ENCODE measurements at places on chromosomes 4 and X.
A peak's percentile ranks its signal among the peaks of the same experiment; 100 is the strongest.

DNA sequence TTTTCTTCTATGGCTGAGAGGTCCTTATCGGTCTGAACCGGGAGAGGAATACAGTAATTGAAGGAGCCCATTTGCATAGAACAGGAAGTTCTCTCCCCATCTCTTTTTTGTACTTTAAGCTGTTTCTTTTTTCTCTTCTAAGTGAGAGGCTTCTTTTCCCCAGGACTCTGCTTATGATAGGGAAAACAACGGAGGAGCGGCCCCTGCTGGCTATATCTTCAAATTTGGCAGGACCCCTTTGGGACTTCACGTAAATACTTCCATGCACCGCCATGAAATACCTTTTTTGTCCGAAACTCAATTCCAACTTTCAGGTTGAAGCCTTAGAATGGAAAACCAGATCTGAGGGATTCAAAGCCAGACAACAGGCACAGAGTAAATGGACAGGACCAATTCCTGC lies 1153.0 kb upstream of the INTU start:
- no peak for DNase-seq

DNA sequence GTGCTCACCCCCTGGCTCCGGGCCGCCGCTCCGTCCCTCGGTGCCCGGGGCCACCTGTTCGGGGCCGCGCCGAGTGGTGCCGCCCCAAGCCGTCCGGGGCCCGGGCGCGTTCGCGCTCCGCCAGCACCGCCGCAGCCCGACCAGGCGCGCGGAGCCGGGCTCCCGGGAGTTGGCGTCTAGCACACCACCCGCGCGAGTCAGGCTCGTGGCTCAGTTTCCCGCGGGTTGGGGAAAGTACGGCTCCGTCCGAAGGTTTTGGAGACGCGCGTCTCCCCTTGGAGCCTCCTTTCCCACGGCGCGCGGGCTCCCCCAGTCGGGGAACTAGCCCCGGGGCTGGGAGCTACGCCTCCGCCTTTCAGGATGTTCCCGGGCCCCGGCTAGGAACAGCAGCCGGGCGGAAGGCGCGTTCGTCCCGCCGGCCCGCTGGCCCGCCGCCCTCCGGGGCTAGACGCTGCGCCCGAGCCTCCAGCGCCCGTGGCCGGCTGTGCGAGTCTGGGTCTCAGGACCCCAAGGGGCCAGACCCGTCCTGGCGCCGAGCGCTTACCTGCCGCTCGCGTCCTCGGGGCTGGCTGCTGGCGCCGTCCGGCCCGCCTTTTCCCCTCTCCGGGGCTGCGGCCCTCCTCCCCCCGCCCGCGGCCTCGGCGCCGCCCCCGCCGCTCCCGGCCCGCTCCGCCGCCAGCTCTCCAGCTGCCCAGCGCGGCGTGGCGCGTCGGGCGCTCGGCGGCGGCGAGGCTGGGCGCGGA lies at the start of gene ADGRG2:
TSS of gene ADGRG2 (minus strand) at position 571 of the 743 bp plus-strand sequence. CDS start 53,634 bp downstream, outside the sequence.
- peak; percentile 20 for DNase-seq

- DNase-seq = no peak
Measured at GRCh38 chr4:48173056-48173991, 39.3 kb upstream of the TXK start.

DNA sequence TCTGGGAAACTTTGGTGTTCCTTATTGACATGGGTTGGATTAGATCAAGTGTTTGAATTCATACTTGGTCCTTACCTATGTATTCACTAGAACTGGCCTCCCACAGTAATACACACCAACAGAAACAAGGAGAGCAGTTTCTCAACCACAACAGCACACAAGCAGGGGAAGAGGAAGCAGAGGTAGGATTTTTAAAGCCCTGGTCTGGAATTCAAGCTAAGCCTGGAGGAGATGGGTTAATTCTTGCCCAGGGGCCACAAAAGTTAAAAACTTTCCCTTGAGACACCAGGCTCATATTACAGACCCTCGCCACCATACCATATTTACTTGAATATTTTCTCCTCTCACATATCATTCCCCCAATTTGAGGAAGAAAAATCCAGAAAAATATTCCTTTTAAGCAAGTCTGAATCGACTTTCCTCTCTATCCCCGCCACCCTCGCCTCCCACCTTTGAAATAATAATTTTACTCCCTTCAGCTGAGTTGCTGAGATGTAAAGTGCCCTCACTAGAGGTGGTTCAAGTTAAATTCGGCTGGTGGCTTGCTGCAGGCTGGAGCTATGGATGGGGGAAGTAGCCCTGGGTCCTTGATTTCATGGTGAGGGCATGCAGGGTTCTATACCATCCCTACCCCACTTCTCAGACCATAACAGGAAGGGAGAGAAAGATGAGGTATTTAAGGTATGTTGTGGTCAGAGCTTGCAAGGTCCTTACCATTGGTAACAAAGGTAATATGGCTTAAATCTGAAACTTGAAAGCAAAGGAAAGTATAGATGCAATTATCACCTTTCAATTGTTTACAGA lies 440.2 kb downstream of the INPP4B start:
- DNase-seq = no peak

DNA sequence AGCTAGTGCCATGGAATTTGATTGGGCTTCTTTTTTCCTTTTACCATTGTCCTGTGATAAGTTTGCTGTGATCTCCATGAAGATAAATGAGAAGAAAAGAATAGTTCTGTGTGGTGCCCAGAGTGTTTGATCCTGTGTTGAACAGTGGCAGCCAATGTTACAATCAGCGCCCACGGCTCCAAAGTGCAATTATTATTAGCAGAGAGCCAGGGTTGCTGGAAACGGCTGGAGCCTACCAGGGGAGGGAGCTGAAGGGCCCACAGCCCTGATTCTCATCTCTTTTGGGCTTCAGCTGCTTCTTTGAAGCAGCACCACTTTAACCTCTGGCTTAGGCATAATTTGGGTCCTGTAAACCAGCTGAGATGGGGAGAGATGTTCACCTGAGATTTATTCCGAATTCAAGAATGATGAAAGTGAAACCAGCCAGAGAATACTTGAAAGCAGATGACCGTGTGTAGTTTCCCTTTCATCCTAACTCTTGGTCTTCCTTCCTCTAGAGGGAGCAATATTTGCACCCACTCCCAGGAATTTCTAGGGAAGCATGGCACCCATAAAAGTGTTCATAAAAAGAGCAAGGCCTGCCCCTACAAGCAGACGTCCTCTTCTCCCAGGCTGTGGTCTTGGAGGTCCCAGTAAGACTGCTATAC lies 298.3 kb downstream of the EVC2 start:
- DNase-seq = no peak

DNA sequence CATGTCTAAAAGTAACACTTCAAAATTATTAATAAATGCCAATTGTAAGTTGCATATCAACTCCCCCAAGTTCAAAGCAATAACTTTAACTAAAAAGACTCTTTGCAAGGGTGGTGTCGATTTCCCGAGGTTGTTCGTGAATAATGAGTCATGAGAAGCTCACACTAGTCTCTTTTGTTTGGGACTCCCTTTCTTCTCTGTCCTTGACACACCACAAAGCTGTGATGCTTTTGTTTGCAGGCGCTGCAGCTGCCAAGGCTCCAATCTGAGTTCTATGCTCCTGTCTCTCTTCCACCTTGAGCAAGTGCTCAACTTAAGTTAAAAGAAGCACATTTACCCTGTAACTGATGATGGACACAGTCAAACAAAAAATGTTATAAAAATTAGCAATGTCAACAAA lies 65.9 kb downstream of the FAT1 start:
- no peak for DNase-seq

- DNase-seq = peak; percentile 98
Measured at GRCh38 chr4:153127760-153128494, 76.3 kb upstream of the TRIM2 start.

DNA sequence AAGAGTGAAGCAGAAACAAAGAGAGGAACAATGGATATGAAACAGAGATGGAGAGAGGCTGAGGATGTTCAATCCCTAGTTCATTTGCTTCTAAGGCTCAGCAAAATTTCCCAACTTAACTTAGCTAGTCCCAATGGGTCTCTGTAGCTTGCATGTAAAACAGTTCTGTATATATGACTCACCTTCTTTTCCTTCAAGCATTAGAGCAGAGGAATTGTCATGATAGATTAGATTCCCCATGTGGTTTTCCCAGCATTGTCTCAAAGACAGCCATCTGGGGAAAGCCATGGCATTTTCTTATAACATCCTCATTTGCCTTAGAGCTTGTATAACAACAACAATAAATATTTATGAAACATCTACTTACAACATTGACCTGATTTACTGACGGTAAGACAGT lies 93.9 kb upstream of the GATB start:
- DNase-seq = no peak

DNA sequence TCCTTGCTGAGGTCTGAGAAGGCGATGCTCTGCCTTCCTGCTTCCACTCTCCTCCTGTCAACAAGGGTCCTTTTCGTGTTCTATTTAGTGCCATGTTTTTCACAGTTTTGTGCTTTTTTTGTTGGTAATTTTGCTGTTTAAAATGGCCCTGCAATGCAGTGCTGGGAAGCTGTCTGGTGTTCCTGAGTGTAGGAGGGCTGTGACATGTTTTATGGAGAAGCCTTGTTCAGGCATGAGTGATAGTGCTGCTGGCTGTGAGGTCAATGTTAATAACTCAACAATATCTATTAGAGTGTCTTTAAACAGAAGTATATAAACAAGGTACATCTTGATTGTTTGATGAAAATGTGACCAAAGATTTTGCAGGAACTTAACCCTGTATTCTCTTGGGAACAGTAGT lies 27.6 kb downstream of the CLCN4 start:
- no peak for DNase-seq

DNA sequence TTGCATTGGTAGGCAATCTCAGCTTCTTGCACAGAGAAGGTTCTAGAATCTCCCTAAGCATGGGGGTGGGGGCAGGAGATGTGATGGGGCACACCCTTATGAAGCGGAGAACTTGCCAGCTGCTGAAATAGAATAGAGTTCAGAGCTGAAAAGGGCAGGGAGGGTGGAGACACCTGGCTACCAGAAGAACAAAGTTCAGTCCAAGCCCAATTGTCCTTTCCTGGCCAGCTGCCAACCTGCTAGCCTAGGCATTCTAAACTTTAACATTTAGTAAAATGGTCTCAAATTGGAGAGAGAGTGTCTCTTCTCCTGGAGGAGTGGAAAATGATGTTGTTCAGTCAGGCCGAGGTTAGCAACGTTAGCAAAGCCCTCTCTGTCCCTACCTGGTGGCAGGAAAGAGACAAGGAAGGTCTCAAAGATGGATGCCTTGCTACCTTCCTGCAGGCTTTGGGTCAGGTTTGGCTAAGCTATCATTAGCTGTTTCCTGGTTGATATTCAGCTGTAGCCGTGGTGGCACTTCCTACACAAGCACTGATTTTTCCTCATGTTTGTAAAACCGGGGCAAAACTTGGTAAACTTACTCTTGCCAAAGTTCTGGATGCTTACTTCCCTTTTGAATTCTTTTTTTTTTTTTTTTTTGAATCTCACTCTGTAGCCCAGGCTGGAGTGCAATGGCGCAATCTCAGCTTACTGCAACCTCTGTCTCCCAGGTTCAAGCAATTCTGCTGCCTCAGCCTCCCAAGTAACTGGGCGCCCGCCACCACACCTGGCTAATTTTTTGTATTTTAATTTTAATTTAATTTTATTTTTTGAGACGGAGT lies 34.7 kb upstream of the NYX start:
- no peak for DNase-seq

GRCh38 chr4:122450847-122451246 lies 5.7 kb downstream of the IL2 start:
- DNase-seq = no peak

DNA sequence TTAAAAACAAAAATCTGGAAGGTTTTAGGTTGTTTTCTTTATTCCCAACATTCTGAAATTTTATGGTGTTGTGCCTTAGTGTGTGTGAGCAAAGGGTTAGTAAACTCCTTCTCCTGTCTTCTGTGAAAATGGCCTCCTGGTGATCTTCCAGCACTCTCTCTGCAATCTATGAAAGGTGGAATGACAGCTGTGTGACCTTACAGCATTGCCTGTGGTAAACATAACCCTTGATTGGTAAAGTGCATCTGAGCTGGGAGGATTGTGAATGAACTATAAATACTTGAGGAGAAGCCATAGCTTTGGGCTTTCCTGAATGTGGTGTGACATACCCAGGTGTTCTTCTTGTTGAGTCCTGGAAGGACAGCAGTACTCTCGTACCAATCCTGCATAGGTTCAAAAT lies 10.0 kb downstream of the ART3 start:
- no peak for DNase-seq

Measured in neural crest cell (in vitro differentiated cells).